ENCODE measurements at places on chromosomes 1 and 21.

DNA sequence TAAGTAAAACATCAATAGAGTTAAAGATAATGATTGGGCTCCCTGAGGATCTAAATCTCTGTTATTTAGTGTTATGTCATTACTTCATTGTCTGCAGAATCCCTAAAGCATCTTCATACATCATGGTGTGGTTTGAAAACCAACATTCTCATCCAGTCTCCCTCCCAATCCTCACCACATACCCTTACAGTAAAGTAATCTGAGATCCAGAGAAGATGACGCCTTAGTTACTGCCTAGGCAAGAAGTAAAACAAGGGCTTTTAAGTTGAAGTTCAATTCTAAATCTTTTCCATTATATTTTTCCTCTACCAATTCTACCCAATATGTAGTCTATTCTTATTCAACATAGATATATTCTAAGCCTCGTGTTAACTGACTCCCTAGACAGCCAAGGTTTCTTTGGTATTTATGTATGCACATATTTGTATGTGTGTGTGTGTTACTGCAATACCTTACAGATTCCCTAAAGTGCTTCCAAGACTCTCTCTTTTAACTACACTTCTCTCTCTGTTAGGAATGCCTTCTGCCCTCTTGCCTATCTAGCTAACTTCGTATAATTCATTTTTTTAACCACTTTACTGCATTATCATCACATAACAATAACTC lies 17.3 kb downstream of the DPH5 start:
- DNase-seq, result no peak

DNA sequence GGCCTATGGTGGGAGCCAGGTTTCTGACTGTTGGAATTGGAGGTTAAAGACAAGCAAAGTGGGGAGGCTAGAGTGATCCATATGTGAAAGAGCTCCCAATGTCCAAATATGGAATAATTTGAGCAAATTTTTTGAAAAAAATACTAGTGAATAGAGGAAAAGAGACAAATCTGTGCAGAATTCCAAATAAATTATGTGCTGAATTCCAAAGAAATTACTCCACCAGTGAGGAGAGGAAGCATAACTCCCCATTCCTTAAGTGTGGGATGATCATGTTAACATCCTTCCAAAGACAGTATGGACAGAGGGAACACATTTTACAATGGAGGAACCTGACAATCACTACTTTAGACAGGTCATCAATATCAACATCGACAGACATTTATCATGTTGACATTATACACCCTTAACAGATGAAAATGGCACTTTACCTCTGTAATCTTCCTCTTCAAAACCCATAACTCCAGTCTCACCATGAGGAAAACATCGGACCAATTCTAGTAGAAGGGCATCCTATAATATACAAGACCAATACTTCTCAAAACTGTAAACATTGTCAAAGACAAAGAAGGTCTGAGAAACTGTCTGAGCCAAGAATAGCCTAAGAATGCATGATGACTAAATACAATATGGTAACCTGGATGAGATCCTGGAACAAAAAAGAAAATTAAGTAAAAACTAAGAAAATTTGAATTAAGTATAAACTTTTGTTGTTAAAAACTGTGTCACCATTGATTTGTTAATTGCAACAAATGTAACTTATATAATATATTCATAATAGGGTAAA lies 71.5 kb upstream of the RGS4 start:
- no peak for DNase-seq

DNA sequence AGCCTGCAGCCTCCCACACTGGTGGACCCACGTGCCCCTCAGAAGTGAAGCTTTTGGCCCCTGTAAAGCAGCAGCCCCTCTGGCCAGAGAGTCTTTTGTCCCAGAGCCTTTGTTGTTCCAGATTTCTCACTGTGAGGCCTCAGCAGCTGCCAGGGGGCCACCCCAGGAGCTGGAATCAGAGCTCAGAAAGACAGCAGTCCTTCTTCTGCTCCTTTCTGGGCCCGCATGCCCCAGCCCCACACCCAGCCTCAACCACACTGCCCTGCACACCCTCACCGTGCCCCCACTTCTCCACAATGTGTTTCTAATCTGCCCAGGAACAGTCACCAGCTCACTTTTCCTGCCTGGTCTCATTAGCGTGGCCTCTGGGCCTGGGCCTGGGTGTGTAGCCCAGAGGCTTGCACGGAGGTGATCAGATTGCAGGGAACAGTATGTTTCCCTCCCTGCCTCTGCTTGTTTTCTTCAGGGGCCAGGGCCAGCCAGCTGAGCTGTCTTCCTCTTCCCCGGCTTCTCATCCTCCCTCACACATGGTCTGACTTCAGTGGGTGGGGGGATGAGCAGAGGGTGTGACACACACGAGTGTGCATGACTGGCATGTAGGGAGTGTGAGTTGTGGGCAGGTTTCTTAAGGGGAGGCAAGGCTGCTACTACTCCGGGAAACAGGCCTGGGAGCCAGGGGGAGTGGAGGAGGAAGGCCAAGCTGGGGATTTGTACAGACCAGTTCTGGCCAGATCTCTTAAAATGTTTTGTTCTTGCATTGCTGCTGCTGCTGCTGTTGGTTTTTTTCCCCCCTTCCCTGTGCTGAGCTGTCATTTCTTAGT lies 82.5 kb upstream of the ZNF648 start:
- no peak for DNase-seq

DNA sequence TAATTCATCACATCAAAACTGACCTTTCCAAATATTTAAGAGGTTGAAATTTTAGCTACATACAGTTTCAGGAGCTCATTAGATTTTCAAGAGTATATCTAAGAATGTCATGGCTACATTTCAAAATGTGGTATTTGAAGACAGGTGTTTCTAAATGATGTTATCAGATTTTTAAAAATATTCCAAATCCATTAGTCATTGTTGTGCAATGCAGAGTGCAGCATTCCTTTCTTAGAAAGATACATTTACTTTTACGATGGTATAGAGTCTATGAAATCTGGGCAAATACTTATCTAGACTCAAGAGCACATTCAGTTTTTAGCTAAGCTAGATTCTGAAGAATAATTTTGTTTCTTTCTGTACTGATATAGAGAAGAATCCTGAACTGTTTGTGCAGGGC lies 230.3 kb downstream of the CHRM3 start:
- DNase-seq, result no peak

DNA sequence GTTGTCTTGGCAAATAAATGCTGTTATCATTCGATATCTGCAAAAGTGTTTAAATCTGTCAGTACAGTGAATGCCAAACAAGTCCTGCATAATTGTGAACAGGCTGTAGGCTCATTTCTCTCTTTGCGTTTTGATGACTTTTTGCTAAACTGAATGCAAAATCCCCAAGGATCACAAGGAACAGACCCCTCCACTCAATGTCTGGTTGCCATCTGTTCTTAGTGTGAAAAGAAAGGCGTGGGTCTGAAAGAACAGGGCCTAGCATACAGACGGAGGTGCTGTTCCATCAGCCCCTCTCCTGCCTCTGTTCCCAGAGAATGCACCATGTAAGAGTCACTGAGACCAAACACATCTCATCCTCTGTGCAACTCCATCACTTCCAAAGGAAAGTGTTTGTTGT lies 40.4 kb downstream of the EIF2B3 start:
- DNase-seq, result no peak

GRCh38 chr1:41622859-41623732 lies 138.6 kb upstream of the EDN2 start:
- DNase-seq, result no peak

GRCh38 chr1:44346184-44346583 lies 8.9 kb downstream of the ERI3 start:
- no peak for DNase-seq

DNA sequence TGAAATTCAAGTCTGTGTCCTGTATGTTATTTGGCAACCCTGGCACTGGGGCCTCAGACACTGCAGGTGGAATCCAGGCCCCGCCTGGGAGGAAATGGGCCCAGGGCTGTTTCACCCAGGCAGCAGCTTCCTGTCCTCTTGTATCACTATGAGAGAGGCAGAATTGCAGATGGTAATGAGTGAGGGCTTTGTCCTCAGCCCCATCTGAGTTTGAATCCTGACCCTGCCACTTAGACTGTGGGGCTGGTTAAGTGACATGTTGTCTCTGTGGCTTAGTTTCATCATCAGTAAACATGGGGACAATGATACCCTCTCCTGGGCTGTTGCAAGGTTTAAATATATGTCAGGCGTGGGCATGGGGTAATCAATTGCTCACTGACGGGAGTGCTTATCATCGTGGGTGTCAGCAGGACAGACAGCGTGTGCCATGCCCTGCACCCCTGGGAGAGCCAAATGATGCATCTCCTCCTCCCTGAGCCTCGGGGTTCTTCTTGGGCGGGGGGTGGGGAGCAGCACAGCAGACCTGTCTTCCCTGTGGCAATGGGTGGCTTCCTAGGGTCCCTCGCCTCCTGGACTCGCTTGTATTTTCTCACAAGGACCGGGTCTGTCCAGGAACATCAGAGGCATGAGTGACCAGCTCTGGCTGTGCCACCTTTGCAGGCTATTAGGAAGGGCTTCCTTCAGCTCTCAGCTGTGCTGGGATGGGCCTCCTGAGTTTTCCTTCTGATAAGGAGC lies 42.1 kb downstream of the ARHGEF10L start:
- DNase-seq, result no peak

DNA sequence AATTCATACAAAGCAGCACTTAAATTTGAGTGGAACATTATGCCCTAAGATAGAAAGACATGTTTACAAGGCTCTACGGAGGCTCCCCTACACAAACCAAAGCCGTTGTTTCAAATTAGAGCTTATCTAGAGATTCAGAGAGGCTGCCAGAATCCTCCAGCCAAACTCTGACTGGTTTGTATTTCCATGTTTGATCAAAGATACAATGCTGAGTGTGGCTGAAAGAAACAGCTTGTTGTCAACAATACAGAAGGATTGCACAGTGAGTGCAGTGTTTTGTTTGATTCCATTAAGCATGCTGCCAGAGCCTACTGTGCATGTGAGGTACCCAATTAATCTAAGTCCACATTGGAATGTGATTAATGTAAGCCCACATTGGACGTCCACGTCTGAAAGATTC lies 402.7 kb downstream of the DISC1 start:
- DNase-seq, result no peak

Data from smooth muscle cell of the brain vasculature (primary cell).